ENCODE measurements at places on chromosomes 2 and 18. TPM values are rescaled to one million over a fixed set of nuclear protein-coding genes. Genes with fewer than 3 reads are reported as not detected.
A peak's percentile ranks its signal among the peaks of the same experiment; 100 is the strongest.

Gene CXCR4
- total RNA-seq: 7.6 TPM

DNA sequence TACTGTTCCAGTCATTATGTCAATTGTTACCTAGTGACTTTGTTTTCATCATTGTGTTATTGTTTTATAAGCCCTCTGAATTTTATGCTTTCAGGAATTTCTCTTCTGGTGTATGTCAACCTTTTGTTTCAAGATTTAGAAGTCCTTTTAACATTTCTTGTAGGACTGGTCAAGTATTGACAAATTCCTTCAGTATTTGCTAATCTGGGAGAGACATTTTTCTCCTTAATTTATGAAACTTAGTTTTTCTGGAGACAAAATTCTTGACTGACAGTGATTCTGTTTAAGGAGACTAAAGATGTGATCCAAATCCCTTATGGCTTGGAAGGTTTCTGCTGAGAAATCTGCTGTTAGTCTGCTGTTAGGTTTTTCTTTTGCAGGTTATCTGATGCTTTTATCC is 84.9 kb upstream of the NT5C1B start:
- DNase-seq: no peak

Gene C1QL2
- total RNA-seq: not detected

Gene ITGB6
- not detected for total RNA-seq

DNA sequence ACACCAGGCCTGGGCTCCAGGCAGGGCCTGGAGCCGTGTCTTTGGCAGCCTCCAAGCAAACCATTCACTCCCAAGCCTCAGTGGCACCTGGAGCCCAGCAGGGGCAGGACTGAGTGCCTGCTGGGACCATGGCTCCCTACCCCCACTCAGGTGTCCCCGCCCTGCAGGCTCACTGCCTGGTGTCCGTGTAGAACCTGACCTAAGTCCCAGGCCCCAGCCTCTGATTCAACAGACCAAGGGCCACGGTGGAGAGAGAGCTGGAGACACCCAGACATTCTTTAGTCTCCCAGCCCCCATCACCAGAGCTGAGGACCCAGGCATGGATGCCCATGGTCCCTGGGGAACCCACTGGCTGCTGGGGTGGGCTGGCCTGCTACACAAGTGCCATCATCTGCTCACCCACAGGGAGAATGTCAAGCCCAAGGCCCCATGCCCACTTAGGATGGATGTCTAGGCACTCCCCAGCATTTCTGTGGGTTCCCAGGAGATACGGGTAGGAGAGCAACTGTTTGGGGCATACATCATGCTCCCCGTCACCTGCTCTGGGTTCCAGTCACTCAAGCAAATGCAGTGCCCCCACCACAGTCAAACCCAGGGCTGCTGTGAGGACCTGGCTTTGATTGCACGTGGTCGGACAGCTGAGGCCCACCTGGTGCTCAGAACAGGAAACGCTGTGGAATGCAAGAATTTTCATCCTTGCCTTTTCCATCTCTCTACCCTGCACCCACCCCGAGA is 42.9 kb upstream of the ATG16L1 start:
- no peak for DNase-seq

DNA sequence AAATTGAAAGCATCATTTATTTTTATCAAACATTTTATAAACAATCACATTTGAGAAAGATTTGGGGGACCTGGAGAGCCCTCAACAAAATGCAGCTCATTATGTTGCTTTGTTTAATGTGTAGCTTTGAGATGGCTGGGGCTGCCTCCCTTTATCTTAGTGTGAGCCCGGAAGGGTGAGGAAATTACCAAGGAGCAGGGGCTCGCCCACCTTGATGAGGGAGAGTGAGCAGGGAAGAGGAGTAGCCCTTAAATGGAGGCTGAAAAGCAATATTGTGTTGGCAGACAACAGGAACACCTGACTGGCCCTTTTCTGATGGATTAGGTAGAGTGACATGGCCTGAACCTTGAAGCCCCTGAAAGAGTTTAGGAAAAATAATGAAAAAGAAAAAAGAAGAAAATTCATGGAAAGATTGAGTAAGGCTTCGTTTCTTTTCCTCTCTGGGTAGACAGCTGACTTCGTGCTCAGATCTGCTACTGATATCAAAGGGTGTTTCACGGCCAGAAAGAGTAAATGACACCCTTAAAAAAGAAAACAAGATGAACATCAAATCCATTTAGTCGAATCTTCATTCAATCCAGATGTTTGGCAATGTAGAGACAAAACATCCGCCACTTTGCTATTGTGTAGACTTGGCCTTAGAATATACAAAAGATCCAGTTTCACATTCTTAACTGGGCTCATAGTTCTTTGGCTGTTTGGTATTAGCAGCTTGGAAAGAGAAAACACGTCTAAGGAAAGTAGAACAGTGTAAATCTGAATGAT is 206.5 kb upstream of the TCF4 start:
- DNase-seq: no peak

DNA sequence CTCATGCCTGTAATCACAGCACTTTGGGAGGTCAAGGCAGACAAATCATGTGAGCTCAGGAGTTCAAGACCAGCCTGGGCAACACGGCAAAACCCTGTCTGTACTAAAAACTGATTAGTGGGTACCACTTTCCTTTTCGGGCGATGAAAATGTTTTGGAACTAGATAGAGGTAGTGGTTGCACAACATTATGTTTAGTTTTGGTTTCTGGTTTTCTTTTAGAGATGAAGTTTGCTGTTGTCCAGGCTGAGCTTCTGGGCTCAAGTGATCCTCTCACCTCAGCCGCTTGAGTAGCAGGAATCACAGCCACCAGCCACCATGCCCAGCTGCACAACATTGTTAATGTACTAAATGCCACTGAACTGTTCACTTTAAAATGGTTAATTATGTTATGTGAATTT is 27.6 kb downstream of the AAK1 start:
- no peak for DNase-seq

DNA sequence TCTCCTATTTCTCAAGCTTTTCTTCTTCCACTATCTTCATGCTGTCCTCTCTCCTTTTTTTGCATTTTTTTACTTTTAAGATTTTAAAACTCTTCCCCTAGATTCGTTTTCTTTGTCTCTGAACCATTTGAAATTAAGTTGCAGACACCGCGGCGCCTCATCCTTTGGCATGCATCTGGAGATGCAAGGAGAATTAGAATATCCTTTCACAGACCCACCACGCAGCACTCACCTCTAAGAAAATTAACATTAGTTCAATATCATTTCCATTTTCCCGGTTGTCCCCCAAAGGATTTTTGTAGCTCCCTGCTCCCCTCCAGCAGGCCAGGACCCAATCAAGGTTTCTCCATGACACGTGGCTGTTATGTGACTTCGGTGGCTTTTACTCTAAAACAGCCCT is 88.8 kb downstream of the C1QL2 start:
- no peak for DNase-seq

DNA sequence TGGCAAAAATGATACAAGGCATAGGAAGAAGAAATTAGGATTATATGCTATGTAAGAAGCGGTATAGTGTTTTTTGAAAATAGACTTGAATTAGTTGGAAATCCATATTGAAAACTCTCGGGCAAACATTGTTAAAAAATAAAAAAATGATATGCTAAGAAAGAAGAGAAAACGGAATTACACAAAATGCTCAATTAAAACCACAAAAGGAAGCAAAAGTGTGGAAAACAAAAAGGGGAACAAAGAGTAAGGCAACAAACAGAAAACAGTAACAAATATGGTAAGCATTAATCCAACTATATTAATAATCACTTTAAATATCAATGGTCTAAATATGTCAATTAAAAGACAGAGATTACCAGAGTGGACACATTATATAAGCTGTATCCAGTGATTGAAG is 58.4 kb downstream of the TXNL1 start:
- DNase-seq: no peak

GRCh38 chr2:160322320-160322719 is 122.2 kb upstream of the ITGB6 start:
- DNase-seq: no peak

GRCh38 chr2:241879326-241879725 is 9.8 kb downstream of the RTP5 start:
- no peak for DNase-seq

- no peak for DNase-seq
Measured at GRCh38 chr2:88236666-88237065, 66.5 kb downstream of the THNSL2 start.

- DNase-seq: peak; percentile 79
Measured at GRCh38 chr2:218400167-218400929, 680 bp downstream of the CTDSP1 start.

- DNase-seq: no peak
Measured at GRCh38 chr2:241386519-241386918, 30.4 kb downstream of the FARP2 start.

- DNase-seq: peak; percentile 15
Measured at GRCh38 chr18:48814490-48815178, 136.1 kb downstream of the SMAD7 start.

DNA sequence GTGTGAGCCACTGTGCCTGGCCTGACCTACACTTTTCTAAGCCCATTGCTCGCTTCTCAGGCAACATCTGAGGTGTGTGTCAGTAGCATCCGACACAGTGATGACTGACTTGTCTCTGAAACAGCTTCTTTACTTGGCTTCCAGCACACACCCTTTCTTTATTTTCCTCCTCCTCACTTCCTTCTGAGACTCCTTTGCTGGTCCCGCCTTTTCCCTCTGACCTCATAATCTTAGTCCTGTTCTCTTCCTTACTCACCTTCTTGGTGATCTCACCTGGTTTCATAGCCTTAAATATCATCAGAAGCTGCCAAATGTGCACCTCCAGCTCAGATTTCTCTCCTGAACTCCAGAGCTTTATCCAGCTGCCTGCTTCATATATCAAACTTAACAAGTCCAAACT is 66.6 kb upstream of the PELI1 start:
- DNase-seq: no peak

GRCh38 chr2:207046724-207047123 is 107.4 kb downstream of the CPO start:
- DNase-seq: no peak

Gene POTEE
- total RNA-seq: not detected

GRCh38 chr2:167157523-167157922 is 269.2 kb downstream of the XIRP2 start:
- no peak for DNase-seq

DNA sequence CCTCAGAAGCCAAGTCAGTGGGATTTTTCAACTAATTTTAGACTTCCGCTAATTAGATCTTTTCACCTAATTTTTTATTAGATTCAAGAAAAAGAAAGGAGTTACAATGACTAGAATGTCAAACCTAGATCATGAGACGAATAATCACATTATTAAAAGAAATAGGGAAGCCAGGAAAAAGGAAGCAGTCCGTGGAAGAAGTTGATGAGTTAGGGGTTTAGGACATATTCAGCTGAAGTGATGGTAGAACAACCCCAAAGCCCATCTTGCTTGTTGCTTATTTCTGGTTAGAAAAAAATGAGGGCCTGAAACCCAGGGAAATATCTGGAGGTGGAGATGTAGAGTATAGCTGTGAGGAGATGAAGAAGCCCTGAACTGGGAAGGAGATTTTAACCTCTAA is 8.0 kb downstream of the KLF7 start:
- DNase-seq: no peak

Gene MALL
- 5.8 TPM for total RNA-seq

DNA sequence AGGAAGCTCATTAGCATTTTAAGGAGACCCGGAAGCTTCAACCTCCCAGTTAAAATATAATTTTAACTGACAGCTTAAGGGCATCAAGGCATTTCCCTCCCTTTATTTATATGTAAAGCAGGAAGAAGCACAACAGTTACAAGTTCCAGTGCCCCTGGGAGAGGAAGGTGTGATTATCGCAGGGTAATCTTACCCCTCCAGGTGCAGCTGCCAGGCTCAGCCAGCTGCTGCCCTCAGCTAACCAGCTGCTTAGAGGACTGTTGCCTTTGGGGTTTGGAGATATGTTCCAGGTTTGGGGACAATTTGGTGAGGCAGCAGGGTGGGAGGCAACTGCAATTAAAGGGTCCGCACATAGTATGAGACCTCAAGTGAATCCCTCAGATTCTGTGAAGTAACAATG is 55.3 kb upstream of the SETBP1 start:
- no peak for DNase-seq

Gene HNMT
- 29.9 TPM for total RNA-seq

Gene CHRNG
- total RNA-seq: not detected

GRCh38 chr18:57447154-57447621 is 12.0 kb downstream of the ONECUT2 start:
- no peak for DNase-seq

DNA sequence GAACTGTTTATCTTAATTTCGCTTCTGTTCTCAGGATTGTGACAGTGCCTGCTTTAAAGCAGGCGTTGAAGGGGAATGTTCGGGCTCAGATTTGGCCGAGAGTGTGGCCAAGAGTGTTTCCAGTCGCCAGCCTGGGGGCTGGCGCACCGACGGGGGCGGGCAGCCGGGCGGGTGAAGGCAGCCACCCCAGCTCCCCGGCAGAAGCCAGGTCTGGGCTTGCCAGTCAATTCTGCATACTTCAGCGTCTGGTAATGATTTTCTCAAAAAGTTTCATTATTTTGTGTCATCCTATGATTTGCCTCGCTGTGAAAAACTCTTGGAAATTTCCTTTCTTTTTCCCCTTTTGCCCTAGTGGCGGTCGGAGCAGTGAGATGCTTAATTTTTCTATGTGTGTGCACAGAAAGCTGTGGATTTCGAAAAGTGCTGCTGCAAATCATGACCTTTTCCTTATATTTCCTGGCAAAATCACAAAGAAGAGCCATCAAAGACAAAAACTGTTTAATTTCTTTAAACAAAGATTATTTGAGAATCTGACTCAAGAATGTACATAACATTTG is 856 bp downstream of the FAM228A start:
- no peak for DNase-seq

DNA sequence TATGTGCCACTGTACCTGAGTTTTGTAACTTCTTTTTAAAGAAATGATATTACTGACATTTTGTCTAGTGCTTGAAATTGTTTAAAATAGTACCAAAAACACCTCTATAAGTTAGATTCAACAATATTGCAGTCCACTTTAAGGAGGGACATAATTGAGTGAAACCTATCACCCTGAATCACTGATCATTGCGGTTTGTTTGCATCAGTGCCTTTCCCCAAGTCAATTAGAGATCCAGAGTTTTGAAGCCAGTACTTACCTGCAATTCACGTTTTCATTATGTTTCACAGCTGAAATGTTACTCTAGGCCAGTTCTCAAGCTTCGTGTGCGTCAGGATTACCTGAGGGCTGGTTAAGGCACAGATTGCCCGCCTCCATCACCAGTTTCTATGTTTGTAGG is 26.6 kb upstream of the DLX1 start:
- DNase-seq: no peak

Gene CCDC150
- total RNA-seq: not detected

- DNase-seq: no peak
Measured at GRCh38 chr2:160220545-160221009, 20.5 kb upstream of the ITGB6 start.

Gene ACTG2
- total RNA-seq: 3,612 TPM

DNA sequence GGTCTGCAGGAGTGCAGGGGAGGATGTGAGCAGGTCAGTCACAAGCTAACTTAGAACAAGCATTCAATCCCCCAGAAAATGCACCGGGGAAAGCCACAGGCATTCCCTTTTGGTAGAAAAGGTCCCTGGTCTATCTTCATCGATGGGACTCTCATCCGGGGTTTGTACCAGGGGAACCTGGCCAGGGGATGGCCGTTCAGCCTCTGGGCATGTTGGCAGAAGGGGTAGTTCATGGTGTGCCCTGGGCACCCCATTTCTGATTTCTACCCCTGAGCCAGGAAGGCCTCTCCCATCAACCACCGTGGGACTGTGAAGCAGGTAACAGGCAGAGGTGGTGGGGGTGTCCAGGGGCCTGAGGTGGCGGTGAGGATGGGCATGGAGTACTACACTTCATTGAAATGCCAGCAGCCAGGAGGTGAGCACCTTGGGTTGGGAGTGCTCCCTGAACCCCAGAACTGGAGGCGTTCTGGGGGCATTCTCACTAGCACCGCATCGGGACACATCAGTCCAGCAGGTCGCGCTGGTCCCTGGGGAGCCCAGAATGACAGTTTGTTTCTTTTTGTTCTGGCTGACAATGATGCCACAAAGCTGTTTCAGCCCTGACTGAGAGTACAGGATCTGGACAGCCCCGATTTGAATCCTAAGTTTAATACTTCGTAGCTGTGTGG is 172.3 kb downstream of the SMAD7 start:
- no peak for DNase-seq

Measured in sigmoid colon (tissue), 7 donors.